ENCODE measurements at places on chromosomes 2 and 18.

DNA sequence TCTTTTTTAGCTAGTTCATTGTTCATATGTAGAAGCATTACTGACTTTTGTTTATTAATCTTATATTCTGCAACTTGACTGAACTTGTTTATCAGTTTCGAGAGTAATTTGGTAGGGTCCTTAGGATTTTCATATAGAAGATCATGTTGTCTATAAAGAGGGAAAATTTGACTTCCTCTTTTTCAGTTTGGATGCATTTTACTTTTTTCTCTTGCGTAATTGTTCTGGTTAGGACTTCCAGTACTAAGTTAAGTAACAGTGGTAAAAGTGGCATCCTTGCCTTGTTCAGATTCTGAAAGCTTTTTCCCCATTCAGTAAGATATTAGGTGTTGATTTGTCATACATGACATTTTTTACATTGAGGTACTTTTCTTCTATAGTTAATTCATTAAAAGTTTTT is 726.0 kb downstream of the KCNJ3 start:
- DNase-seq: no peak

DNA sequence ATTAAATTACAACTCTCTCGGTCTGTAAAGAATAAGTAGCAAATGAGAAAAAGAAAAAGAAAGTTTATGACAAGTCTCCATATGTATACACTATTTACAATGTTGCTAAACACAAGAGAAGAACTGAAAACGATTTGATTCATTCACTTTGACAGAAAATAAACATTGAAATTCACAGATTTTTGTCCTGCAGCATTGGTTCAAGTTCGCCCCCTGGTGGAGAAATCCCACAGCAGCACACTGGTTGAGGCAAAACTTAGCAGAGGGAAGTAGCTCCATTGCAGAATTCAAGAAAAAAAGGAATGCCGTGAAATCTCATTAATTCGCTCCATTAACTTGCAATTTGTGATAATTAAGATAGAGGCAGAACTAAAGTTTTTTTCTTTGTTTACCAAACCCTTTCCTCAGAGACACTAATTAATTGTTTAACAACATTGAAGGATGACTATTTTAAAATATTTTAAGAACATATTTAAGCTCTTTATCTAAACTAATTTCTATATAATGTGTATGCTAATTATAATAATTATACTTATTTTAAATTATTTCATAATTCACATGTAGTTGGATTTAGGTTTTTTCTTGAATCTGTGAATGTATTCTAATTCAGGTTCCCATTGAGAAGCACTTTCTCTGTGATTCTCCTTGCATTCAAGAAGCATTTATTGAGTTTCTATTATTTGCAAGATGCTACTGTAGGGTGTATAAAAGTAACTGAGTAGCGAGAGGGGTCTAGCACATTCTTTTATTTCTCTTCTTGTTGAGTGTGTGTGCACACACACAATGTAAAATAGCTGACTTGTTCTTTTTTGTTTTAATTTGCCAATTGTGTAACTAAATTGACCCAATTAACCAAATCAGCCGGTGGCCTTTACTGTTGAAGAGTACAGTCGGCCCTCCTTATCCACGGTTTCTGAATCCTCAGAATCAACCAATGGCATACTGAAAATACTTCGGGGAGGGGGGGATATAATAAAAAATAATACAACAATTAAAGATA is 74.1 kb downstream of the COL4A3 start:
- DNase-seq: peak; percentile 8

- no peak for DNase-seq
Observed at GRCh38 chr18:3059272-3059671, 46.3 kb upstream of the LPIN2 start.

GRCh38 chr2:201779901-201780673 is 646 bp downstream of the ALS2 start:
- no peak for DNase-seq

GRCh38 chr18:59800897-59801296 is 98.9 kb upstream of the PMAIP1 start:
- no peak for DNase-seq

DNA sequence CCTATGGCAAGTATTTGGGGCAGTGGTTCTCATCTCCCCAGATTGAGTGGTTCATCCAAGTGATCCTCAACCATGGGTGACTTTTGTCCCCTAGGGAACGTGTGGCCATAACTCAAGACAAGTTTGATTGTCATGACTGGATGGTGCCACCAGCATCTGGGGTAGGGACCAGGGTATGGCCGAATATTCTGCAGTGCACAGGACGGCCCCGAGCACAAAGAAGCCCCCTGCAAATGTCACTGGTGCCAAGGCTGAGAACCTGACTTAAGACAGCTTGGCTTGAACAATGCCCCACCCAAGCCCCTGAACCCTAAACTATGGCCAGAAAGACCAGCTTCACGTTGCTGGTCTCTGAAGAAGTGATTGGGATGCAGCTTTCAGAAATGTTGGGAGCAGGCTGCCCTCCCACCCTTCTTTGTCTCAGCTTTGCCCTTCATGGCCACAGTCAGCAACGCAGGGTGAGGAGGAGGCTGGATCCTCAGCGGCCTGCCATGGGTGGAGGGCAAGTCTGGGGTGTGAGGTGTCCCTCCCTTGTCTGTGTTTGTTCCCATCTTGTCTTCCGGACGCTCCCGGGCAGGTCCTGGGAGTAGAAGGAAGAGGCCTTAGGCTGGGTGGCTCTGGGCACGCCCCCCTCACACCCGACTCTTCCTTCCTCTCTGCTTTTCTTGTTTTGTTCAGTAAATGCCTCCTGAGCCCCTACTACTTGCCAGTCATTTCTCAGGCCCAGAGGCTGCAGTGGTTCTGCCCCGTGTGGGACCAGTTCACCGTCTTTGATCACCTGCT is 43.4 kb downstream of the GREB1 start:
- no peak for DNase-seq

GRCh38 chr2:61233581-61233980 is 71.6 kb downstream of the C2orf74 start:
- no peak for DNase-seq

- no peak for DNase-seq
Observed at GRCh38 chr2:10400978-10401951, 46.9 kb downstream of the ODC1 start.

GRCh38 chr2:36455011-36455410 is 99.4 kb downstream of the CRIM1 start:
- DNase-seq: no peak

GRCh38 chr2:37189452-37190153 is 1.1 kb upstream of the SULT6B1 start:
- no peak for DNase-seq

DNA sequence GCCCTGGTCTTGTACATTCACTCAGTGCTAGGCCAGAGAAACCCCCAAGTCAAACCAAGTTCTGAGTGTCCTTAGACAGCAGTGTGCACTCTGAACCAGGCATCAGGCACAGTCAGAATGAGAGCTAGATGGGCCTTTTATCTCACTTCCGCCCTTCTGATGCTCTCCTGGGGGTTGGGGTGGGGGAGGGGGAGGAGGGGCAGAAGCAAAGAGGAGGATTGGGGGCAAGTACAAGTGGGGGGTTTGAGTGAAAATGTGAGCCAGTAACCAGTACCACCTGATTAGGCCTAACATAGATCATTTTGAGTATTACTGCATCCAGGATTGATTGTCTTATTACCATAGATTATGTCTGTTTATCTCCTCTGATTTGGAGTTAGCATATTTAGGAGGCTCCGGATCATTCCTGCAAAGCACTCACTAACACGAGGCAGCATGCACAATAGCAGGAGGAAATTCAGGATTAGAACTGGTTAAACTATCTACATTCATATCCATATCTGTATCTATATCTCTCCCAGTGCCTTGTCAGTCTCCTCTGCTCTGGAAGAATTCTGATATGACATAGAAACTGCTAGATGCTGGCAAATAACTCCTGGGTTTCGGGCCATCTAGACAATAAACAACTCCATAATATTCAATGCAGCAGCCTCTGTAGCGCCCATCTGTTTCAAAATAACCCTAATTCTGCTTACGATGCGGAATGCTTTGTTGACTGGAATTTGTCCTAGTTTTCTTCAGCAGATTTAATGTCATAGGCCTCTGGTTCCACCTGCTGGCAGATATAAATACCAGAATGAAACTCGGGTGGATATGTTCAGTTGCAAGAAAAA is 149.1 kb downstream of the RHBDD1 start:
- no peak for DNase-seq

DNA sequence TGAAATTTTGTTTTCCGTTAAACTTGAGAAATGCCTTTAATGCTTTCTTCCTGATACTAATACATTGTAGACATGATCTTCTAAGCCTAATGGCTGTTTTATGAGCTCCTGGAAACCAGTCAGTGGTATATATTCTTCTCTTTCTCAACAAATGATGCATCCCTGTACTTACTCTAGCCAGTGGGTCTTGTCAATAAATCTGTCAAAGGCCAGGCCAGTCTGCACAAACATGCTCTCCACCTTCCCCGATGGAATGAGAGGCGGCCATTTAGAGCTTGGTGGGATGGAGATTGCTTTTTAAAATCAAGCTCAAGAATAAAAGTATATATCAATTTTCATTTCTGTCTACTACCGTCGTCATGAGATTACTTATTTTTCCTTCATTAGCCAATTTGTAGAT is 140.1 kb downstream of the LYPD6B start:
- no peak for DNase-seq

DNA sequence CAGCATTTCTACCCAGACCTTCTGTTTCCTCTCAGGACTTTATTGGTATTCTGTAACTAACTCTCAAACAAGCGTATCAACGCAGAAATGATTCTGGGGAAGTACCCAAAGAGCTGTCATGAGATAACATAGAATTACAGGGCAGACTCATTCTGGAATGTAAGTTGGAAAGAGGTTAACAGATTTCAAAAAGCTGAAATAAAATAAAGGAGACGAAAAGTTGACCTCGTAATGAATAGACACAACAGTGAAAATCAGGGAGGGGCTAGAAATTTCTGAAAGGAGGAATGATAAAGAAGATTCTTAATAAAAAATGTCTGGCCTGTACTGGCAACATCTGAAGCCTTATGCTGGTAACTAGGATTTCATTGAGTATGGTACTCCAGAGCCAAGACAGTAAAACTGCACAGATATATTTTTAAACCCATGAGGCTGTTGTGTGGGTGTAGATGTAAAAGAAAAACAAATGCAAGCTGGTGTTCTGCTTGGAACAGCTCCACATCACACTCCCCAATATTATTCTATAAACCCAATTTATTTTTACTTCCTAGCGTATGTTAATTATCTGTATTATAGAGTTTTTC is 23.9 kb downstream of the RBMS1 start:
- no peak for DNase-seq

GRCh38 chr2:28011322-28011737 is 120.8 kb downstream of the BABAM2 start:
- no peak for DNase-seq

DNA sequence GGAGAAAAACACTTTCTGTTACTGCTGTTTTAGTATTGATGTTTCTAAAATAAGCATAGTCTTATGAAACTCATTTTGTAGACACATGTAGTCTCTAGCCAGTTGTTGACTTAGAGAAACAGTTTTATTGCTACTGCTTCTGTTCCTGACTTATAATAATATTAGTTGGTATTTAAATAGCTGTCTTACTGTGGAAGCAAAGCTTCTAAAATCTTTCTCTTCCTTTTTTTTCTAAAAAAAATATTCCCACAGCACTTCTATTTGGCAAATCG is 121.8 kb downstream of the MTX2 start:
- DNase-seq: no peak

DNA sequence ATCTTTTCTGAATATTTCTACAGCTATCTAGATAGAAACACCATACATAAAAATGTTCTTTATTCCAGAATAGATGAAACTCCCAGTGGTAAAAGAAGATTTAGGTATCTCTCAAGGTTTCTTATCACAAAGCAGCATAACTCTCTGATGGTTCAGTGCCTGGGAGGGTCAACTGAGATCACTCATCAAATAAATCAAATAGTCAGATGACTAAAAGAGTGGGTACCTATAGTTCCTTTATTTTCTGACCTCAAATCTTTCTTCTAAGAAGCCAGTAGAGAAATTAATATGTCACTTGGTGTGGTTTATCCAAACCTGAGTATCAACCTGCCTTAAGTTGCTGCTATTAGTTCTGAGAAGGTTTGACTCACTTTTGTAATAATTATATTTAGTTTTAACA is 120.9 kb downstream of the TMEFF2 start:
- DNase-seq: no peak

DNA sequence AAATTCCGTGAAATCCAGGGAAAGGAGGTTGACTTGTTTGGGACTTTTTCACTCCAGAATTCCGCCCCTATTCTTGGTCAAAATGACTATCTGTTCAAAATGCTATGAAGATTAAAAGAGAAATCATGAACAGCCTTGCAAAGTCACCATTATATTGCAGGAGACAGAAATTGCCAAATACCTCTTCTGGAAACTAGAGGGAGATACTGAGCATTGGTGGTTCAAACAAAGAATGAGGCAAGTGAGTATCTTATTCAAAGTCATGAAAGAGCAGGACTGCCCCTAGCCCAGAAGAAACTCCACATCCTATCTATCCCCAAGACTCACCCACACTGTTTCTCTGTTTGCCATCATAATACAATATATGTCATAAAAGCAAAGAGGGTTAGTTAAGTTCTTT is 862.3 kb upstream of the POU3F3 start:
- no peak for DNase-seq

- no peak for DNase-seq
Observed at GRCh38 chr2:119260646-119261492, 37.2 kb downstream of the STEAP3 start.

GRCh38 chr2:98472961-98473746 is 28.5 kb downstream of the INPP4A start:
- DNase-seq: no peak

DNA sequence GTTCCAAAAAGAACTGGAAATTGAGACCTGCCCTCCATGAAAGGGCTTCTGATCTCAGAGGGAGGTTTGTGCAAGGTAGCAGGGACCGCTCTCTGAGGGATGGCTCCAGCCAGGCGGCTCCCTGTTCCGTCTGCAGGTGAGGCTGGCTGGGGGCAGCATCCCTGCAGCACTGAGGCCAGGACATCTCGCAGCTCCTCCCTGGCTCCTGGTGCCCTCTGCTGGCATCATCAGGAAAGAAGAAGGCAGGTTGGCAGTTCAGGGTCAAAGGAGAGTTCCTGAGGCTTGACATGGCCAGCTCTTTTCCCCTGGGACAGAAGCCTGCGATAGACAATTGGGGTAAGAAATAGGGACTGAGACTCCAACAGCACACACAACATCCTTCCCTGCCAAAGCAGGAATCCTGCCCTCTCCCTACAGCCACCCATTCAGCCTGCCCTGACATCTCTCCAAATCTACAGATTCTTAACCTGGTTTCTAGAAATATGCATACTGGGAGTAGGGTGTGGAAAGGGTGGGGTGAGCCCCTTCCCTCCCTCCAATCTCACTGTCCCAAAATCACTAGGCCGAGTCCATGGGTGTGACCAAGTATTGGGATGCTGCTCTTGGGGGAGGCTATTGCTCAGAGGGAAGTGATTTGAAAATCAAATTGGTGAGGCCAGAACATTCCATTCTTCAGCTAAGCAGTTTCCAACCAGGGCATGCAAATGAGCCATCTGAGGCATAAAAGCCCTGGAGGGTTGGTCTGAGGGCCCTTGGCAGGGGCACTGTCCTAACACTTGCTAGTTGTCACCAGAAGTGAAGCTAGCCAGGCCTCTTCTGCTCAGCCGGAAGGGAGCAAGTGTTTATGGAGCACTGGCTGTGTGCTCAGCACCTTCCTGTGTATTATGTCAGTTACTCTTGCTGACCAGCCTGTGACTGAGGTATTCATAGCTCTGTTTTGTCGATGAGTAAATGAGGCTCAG is 185.4 kb downstream of the TFCP2L1 start:
- no peak for DNase-seq

- no peak for DNase-seq
Observed at GRCh38 chr2:52594026-52594425, 1173.6 kb upstream of the CHAC2 start.

All from stimulated activated CD4-positive, alpha-beta T cell treated with anti-CD3 and anti-CD28 coated beads, Interleukin-1b, Interleukin-23, amount 100 ng/mL, for 1 hour (primary cell).